AG10803 (cell line): ENCODE measurements at places on chromosomes 7 and 10.

DNA sequence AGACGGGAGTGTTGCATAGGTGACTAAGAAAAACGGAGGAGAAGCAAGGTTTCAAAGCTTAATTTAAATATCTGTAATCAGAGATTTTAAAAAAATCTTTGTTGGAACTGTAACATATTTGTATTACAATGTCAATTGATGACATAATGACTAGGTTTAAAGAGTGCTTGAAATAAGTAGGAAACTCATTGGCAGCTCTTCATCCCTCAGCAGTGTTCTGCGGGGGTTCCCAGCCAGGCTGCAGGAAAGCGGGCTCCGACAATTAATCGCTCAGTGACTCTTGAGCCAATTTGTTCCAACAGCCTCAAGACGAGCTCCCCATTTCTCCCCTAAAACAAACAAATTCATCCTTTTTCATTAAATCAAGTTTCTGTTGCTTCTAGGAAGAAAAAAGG lies 22.6 kb downstream of the CPXM2 start:
- no peak for DNase-seq

DNA sequence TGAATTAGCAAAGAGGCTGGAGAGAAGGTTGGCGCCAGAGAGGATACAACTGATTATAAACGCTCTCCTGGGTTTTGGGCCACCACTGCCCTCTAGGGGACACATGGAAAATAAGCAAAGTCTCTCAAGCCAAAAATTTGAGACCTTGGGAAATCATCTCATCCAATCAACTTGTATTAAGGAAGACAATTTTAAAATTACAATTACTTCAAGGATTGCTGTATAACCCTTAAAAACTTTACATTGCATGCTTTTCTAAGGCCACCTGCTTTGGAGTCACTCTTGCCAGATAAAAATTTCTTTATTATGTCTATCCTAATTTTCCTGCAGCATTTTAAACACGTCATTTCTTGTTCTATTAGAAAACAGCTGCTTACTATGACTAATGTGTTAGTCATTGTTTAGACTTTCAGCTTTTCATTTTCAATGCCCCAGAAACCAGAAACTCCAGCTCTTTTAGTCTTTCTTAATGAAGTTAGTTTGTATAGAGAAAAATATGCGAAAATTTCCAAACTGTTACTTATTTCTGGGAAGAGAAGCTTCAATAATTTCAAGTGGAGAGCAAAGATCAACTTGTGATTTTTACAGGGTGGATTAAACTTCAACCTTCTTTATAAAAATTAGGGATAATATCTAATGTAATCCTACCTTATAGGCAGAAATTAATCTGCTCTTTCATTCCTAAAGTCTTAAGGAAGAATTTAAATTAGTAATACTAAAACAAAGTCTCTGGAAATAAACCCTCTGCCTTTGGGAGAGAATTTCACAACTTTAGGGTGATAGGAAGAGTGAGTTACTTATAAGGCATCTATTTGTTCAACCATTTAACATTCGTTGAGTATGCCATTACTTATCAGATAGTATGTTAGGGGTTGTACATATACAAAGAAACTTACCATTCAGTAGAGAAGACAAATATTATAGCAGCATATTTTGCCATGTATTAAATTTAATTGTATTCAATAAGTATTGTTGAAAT lies 20.6 kb upstream of the RHOBTB1 start:
- DNase-seq: peak; percentile 89

- peak; percentile 44 for DNase-seq
These were observed 73.4 kb downstream of the ARHGAP22 start for GRCh38 chr10:48531486-48531885.

DNA sequence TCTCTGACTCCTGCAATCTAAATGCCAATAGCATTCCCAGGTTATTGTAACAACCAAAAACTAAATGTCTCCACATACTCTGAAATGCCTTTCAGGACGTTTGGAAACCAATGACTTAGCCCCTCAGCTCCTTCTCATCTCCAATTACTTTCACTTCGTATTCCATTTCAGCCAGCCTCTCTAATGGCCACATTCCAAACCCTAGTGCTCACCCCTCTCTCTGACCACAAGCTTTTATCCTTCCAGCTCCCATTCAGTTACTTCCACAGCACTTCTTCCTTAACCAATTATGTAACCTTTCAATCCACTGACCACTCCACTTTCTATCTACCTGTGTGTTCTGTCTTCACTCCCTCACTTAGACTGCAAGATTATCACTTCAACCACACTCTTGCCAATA lies 4.3 kb downstream of the NOC3L start:
- DNase-seq: peak; percentile 91

DNA sequence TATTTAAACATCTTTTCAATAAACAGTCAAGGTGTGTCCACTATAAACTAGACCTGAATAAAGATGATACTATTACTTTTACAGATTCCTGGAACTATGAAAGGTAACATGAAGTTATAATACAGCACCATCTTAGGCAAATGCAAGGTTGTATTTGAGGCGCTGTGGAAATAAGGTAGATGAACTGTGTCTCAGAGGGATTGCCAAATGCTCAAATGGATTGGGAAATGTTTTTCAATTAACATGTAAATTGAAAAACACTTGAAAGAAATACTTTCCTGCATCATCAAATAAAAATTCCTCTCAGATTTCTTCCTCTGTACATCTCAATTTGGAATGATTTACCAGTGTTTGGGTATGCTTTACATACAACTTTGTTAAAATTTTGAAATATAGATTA lies 139.4 kb downstream of the DKK1 start:
- no peak for DNase-seq
